ENCODE measurements at places on chromosomes 11 and 22.

GRCh38 chr11:126538071-126538470 is 182.6 kb downstream of the ST3GAL4 start:
- no peak for DNase-seq

- no peak for DNase-seq
Observed at GRCh38 chr11:74948546-74948897, 369 bp downstream of the XRRA1 start.

DNA sequence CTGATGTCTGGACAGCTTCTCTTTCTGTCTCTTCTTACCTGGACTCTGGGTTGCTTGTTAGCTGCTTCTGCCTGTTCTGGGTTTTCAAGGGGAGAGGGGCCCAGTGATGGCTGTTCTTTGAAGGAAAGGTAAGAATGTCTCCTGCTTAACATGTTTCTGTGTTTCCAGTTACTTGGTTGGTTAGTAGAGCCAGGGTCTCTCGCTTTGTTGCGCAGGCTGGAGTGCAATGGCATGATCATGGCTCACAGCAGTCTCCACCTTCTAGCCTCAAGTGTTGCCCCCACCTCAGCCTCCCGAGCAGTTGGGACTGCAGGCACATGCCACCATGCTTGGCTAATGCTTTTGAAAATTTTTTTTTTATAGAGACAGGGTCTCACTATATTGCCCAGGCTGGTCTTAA is 126.6 kb downstream of the BCR start:
- no peak for DNase-seq

DNA sequence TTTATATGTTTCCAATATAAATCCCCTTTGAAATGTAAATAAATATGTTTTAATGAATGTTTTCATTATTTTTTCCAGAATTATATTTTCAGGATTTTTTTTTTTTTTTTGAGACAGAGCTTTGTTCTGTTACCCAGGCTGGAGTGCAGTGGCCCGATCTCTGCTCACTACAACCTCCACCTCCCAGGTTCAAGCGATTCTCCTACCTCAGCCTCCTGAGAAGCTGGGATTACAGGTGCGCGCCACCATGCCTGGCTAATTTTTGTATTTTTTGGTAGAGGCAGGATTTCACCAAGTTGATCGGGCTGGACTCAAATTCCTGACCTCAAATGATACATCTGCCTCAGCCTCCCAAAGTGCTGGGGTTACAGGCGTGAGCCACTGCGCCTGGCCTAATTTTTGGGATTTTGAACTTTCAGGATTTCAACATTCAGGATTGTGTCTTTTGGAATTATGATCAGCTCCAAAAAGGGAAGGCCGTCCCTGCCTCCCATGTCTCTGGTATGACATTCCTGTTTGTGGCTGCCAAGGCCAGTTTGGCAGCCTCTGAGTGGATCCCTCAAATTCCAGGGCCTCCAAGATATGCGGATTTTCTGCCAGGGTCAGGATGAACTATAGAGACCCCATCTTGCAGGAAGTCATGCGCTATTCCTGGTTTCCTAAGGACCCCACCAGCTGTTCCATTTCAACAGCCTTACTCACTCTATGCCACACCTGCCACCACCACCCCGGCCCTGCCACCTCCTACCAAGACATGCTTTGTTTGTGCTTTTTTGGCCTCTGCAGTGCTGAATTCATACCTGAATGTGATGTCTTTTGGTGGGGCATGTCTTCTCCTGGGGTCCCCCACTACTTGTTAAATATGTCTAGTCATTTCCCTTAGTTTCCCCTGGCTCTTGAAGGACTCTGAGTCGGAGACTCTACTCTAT is 21.9 kb upstream of the TMPRSS4 start:
- no peak for DNase-seq

DNA sequence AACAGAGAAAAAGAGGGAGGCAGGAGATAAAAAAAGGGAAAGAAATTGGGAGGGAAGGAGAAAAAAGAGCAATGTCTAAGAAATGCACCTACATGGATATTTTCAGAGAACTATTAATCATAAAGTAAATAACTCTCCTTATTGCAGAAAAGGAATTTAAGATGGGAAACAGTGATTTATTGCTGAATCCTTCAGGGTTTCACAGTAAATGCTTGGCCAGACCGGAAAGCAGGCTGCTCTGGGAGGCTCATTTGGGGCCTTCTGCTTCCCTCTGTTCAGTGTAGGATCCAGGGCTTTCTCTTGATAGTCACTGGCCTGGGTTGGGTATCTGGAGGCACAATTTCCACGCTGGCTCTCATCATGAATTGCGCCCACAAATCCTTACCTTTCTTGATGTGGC is 324.3 kb upstream of the SORL1-AS1 start:
- DNase-seq = no peak

- no peak for DNase-seq
Observed at GRCh38 chr11:122031813-122032212, 84.2 kb downstream of the BLID start.

GRCh38 chr11:36257351-36257750 is 31.9 kb downstream of the COMMD9 start:
- DNase-seq = no peak

GRCh38 chr11:118155776-118156530 is 3.3 kb upstream of the SCN4B start:
- DNase-seq = no peak

DNA sequence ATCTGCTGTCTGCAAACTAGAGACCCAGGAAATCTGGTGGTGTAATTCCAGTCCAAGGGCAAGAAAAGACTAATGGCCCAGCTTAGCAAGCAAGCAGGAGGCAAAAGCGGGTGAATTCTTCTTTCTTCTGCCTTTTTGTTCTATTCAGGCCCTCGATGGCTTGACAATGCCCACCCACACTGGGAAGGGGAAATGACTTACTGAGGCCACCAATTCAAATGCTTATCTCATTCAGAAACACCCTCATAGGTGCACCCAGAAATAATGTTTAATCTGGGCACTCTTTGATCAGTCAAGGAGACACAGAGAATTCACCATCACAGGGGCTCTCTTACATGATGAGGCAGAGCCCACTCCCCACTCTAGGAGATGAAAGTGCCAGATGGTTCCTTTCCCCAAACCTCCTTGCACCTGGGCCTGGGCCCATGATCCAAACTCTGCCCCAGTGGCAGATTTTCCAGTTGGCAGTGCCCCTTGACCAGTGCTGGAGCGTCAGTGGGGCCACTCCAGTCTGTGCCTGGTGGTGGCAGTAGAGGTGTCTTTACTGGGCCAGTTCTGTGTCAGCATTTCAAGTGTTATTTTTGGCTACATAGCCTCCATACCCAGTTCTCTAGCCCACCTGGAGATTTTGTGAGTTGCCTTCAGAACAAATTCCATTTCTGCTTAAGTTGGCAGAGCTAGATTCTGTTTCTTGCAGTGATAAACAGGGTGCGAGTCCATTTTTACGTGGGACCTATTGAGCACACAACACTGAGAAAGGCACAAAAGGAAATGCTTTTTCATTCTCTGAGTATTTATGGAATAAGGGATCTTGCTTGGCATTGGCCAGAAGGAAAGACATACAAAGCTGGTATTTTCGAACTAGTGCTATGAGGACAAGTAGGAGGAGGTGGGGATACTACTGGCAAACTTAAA is 7.5 kb downstream of the ELMOD1 start:
- DNase-seq = no peak

- no peak for DNase-seq
Observed at GRCh38 chr11:64593156-64594105, 2.4 kb downstream of the SLC22A12 start.

DNA sequence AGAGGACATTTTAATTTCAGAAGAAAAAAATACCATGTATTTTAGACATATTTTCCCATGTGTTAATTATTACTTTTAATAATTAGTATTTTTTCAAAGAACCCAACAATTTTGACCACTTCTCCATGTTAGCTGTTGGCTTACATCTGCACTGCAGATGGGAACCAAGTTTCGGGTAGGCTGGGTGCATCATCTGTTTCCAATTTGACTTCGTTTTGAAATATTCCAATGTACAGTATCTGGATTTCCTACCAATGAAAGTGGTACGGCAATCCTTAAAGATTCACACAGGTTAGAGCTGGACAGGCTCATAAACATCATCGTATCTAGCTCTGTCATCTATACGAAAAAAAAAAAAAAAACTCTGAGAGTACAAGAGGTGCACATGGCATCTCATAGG is 670.2 kb downstream of the OPCML start:
- DNase-seq = no peak

DNA sequence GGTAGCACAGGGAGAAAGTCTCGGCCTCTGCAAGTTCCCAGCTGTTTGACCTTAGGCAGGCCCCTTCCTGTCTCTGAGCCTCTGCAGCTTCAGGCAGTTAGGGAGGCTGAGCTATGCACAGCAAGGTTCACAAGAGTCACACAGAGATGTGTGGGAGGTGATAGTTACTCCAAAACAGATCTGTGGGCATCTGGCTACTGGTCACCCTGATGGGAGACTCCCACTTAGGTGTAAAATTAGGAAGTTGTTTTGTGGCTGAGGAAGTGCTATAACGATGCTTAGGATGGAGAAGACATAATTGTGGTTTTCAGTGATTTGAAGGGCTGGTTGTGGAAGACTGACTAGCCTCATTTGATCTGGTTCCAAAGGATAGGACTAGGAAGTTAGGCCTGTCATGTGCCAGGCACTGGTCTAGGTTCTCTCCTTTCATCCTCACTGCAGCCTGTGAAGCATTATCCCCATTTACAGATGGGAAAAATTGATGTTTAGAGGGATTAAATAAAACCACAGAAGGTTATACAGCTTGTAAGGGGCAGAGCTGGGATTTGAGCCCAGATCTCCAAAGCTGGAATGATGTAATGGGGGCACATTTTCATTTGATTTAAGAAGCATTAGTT is 13.5 kb downstream of the ACO2 start:
- DNase-seq = no peak

DNA sequence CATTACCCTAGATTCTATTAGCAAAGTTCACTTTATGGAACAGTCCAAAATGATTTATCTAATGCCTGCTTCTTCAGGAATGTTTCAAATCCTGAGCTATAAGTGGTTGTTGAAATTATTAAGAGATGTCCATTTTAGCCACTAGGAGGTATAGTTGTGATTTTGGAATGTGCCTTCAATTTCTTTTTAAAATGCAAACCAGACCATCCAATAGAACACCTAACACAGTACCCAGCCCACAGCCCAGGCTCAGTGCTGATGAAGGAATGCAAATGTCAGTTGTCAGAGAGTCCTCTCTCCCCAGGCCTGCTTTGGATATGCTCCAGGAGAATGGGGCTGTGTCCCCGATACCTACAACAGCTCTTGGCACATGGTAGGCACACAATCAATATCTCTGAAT is 85.8 kb upstream of the E2F8 start:
- no peak for DNase-seq

- DNase-seq = no peak
Observed at GRCh38 chr11:66363805-66364535, 7.6 kb downstream of the SLC29A2 start.

- DNase-seq = no peak
Observed at GRCh38 chr11:116929414-116930090, 92.1 kb upstream of the APOA1 start.

GRCh38 chr11:1399386-1400316 is 9.9 kb downstream of the BRSK2 start:
- DNase-seq = no peak

- no peak for DNase-seq
Observed at GRCh38 chr11:15099267-15099666, 15.5 kb upstream of the INSC start.
